Right lung (tissue), 10 donors: ENCODE measurements at places on chromosomes 1 and 21. TPM values are rescaled to one million over a fixed set of nuclear protein-coding genes. Genes with fewer than 3 reads are reported as not detected.
A peak's percentile ranks its signal among the peaks of the same experiment; 100 is the strongest.

Gene DTL
- 40.3 TPM for polyA plus RNA-seq

Gene KCNA10
- polyA plus RNA-seq = not detected

Gene MCOLN2
- 5.7 TPM for polyA plus RNA-seq

Gene PIGM
- polyA plus RNA-seq = 10.8 TPM

DNA sequence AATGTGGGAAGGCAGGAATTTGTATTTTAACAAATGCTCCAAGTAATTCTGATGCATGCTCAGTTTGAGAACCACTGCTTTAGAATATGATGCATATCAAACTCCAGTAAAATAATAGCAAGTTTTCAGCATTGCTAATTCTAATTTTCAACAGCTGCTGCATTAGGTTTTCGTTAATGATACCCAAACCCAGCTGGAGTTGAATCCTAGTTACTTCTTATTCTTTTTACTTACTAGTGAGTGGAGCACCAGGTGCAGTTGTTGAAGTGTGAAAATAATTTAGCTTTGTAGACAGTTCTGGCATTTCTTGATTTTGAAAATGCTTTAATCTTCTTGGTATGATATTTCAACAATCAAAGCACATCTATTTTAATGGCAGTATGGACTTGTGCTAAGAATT is 138.5 kb downstream of the HS2ST1 start:
- no peak for DNase-seq

DNA sequence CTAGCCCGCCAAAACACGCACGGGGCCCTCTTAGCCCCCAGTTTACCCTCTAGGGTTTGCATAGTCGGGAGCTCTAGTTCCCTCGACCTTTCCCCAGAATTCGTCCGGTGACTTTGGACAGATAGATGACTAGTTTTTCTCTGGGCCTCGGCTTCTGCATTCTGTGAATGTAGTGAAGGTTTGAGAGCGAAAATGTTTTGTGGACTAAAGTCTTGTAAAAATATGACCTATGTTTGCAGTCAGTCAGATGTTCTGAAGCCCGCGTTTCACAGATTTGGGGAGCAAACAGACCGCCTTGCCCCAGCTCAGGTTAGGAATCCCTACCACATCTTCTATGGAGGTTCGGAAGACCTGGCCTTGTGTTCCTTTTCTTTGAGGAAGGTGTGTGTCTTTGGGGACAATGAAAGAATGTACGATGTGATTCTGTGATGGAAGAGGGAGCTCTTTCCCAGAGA is 401 bp downstream of the UQCRH start:
- no peak for DNase-seq

DNA sequence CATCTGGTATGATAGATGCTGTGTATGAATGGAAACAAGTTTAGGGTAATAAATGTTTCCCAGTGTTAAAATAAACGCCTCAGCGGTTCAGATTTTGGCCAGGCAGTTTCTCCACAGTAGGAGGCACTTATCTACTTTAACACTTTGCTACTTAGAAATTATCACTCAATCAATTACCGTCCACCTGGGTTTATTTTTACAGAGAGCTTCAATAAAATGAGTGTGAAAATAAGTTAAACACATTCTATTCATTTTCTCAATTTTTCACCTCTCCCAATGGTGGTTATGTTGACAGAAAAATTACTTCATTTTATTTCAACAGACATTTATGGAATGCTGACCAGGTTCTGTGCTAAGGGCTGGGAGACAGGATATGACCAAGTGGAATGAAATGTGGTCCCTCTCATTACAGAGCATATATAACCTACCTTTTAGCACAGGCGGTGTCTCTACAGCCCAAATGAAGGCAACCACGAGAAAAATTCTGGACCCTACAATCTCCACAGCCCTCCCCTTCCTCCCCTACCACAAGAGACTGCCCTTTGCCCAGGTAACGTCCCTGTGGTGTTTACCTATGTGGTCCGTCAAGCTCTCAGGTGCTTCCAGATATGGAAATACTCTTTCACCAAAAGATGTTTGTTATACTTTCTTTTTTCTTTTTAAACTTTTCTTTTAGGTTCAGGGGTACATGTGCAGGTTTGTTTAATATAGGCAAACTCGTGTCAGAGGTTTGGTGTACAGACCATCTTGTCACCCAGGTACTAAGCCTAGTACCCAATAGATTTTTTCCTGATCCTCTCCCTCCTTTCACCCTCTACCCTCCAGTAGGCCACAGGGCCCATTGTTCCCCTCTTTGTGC is 105.5 kb downstream of the HLCS start:
- no peak for DNase-seq

DNA sequence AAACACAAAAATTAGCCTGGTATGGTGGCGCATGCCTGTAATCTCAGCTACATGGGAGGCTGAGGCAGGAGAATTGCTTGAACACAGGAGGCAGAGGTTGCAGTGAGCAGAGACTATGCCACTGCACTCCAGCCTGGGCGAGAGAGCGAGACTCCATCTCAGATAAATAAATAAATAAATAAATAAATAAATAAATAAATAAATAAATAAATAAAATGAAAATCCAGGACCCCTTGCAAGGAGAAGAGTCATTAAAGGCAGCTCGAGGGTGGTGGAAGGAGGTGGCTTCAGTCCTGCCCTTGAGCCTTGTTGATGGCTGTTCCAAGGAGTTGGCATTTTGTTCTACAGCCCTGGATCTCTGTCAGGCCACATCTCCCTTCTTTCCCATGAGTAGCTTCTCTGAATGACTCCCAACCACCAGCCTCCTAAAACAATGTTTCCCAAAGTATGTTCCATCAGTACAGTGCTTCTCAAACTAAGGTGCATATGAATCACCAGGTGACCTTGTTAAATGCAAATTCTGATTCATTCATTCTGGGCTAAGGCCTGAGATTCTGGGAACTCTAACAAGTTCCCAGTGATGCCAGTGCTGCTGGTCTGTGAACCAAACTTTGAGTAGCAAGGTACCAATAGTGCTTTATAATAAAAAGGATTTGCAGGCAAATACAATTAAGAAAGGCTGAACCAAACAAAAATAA is 99.0 kb downstream of the KCNN3 start:
- no peak for DNase-seq

GRCh38 chr1:26799479-26800142 is 11.9 kb downstream of the PIGV start:
- peak; percentile 86 for DNase-seq

- peak; percentile 36 for DNase-seq
Observed at GRCh38 chr1:17831597-17831996, 76.5 kb downstream of the ACTL8 start.

GRCh38 chr1:30321246-30321910 is 402.0 kb downstream of the MATN1 start:
- no peak for DNase-seq

DNA sequence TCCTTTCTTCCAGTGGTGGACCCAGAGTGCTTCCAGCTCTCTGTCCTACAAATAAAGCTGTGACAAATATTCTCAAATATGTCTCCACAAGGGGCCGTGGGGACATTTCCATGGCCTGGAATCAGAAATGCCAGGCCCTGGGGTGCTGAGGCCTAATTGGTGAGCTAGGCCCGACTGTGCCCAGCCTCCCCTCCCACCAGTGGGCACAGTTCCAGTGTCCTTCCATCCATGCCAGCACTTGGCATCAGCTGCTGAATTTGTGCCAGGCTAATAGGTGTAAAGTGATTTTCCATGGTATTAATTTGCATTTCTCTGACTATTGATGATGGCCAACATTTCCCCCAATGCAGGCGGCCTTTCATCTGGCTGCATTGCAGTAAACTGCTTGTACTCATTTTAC is 48.5 kb upstream of the B3GALT5 start:
- no peak for DNase-seq

DNA sequence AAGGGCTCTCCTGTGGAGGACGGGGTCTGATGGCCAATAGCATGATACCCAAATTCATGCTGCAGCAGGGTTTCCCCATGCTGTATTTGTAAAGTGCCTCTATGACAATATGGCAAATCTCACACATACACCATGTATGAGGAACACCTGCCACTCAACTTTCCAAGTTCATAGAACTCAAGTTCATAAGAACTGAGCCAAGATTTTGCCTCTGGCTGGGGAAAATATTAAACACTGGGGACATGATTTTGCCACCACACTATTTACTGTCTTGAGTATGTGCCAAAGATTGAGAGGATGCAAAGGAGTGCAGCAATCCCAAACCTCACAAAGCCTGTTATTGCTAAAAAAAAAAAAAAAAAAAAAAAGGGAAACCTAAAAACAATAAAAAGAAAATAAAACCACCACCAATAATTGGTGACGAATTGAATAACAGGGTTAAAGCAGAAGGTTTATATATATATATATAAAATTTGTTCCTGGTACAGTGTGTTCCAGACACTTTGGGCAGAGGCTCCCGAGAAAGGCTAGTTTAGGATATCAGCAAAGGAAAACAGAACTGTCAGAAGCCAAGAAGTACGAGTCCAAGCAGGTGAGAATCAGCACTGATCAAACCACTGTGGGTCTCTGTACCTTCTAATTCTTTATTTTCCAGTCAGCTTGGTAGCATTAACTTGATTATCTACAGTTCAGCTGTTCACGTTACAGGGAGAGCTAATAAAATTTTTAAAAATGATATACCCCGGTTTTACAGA is 24.3 kb downstream of the ZBTB21 start:
- DNase-seq = no peak

GRCh38 chr1:90550626-90551406 is 166.3 kb downstream of the BARHL2 start:
- no peak for DNase-seq

- no peak for DNase-seq
Observed at GRCh38 chr1:12296016-12296415, 66.2 kb downstream of the VPS13D start.

GRCh38 chr1:37845786-37846185 is 13.6 kb downstream of the MTF1 start:
- no peak for DNase-seq

- peak; percentile 35 for DNase-seq
Observed at GRCh38 chr1:100868364-100868995, 26.2 kb downstream of the EXTL2 start.

- DNase-seq = no peak
Observed at GRCh38 chr1:205942631-205943159, 561 bp downstream of the SLC26A9 start.

GRCh38 chr1:52662645-52663313 is 29.8 kb downstream of the SHISAL2A start:
- no peak for DNase-seq

- no peak for DNase-seq
Observed at GRCh38 chr1:233998456-233998855, 94.0 kb downstream of the SLC35F3 start.

DNA sequence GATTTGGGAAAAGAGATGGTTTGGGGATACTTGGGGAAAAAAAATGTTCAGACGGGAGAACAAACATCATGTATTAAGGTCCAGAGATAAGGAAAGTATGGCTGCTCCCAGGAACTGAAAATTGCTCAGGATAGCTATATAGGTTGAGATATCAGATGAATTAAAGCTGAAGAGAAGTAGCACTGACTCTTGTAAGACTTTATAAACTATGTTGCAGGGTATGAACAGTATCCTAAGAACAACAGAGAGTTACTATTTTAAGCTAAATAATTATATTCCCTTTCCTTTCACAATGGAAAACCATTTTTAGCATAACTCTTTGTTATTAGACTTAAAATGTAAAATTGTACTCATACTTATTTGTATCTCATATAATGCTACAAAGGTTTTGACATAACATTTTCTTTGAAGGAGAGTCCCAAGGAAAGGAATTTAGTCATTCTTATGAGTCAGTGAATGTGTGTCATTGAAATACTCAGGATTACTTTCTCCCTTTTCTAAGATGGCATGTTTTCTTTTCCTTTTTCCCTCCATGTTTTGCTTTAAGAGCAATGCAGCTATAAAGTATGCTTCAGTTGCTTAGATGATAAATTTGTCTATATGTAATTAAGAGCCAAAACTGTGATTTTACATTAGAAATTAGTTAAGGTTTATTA is 139.4 kb upstream of the KIAA1614 start:
- no peak for DNase-seq

GRCh38 chr1:230085178-230085515 is 18.1 kb downstream of the GALNT2 start:
- no peak for DNase-seq

GRCh38 chr1:151710187-151710840 is 6.3 kb downstream of the CELF3 start:
- no peak for DNase-seq

- DNase-seq = no peak
Observed at GRCh38 chr1:45769261-45769932, 18.9 kb upstream of the IPP start.

DNA sequence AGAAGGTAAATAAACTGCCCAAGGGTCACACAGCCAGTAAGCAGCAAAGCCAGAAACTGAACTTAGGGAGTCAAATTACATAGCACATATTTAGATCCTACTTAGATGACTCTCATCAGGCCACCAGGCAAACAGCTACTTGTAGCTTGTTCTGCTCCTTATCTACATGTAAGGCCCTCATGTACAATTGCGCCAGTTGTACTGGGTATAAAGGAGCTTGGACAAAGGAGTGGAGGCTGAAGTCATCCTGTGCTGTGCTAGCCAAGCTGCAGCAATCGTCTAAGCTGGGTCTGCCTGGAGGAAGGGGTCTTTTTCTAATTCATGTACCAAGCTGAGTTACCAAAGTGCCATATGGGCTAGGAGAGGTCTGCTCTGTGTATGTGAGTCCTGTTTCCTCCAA is 12.8 kb downstream of the ETNK2 start:
- DNase-seq = no peak

GRCh38 chr1:187481581-187482148 is 652.9 kb downstream of the PLA2G4A start:
- no peak for DNase-seq

DNA sequence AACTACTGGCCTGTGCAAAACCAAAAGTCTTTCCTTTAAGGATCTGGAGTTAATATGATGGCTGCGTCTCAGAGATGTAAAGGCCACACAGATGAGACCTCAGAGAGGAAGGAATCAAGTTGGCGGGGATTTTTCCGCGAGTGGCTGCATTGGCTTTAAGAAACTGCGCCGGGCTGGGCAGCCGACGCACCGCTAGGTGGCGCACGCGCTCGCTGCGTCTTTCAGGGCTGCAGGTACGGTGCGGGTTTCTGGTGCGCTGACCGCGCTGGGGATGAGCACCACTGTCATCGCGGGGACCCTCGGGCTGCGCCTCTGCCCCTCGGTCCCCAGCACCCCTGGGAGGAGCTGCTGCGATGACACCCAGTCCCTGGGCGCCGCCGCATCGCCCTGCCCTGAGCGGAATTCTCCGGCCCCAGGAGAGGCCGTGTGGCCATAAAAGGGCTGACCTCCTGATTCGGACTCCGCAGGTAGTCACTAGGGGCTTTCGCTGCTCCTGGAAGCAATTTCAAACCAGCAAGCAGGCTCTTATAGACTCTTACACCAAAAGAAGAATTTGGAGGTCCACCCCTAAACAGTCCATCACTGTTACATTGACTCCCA is 241.0 kb downstream of the KCNJ6 start:
- DNase-seq = no peak

- no peak for DNase-seq
Observed at GRCh38 chr1:59238333-59238934, 58.5 kb upstream of the FGGY start.

GRCh38 chr1:109290998-109291397 is 8.1 kb upstream of the PSRC1 start:
- no peak for DNase-seq

GRCh38 chr21:31847761-31848160 is 25.1 kb upstream of the HUNK start:
- DNase-seq = no peak

GRCh38 chr1:206521127-206521526 is 13.8 kb downstream of the RASSF5 start:
- no peak for DNase-seq
